Activated CD4-positive, alpha-beta T cell treated with anti-CD3 and anti-CD28 coated beads, Interleukin-2, amount 10 ng/mL, durations not matched to agents 24 days and 14 days (primary cell): ENCODE measurements at places on chromosomes 7 and 10. TPM values are rescaled to one million over a fixed set of nuclear protein-coding genes. Genes with fewer than 3 reads are reported as not detected.

The CCDC3 gene
- 0.07 and 0.09 TPM in 2 replicates for total RNA-seq

The STRA8 gene
- total RNA-seq = not detected in 2 replicates

The OR13A1 gene
- total RNA-seq = not detected in 2 replicates

The FGFR2 gene
- not detected in 2 replicates for total RNA-seq

The TDRD1 gene
- total RNA-seq = 0.16 and 0.21 TPM in 2 replicates

The ASB4 gene
- not detected in 2 replicates for total RNA-seq
